Activated T-helper 17 cell treated with anti-CD3 and anti-CD28 coated beads, Interleukin-2, amount 50 U/mL, for 72 hours (primary cell): ENCODE measurements at places on chromosomes 2 and 18. TPM values are rescaled to one million over a fixed set of nuclear protein-coding genes. Genes with fewer than 3 reads are reported as not detected.

GRCh38 chr2:71078624-71079023 lies 10.2 kb downstream of the NAGK start:
- no peak for ATAC-seq

Gene SF3B1
- total RNA-seq: 277 TPM

DNA sequence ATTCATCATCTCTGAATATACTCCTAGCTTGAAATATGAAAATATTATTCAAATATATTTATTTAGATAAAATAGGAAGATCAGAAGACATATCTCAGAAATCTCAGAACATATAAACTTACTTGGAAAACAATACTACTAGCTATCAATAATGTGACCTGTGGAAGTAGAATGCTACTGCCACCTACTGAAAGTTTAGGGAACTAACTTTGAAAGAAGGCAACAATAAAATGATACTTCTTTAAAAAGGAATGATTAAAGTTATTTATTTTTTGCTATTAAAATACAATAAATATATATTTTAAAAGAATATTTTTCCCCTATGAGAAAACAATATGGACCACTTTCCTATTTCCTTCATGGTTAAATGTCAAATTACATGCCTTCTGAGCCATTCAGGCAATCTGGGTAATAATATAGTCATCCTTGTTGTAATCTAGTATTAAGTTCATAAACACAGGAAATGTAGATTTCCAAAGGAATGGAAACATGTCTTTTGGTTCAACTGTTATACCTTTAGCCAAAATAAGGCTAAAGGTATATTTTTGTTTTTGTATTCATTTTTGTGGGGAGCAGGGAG lies 26.0 kb downstream of the ACADL start:
- no peak for ATAC-seq

- ATAC-seq: no peak
Measured at GRCh38 chr18:43175257-43175656, 59.8 kb upstream of the RIT2 start.

Gene CHPF
- 27.6 TPM for total RNA-seq

DNA sequence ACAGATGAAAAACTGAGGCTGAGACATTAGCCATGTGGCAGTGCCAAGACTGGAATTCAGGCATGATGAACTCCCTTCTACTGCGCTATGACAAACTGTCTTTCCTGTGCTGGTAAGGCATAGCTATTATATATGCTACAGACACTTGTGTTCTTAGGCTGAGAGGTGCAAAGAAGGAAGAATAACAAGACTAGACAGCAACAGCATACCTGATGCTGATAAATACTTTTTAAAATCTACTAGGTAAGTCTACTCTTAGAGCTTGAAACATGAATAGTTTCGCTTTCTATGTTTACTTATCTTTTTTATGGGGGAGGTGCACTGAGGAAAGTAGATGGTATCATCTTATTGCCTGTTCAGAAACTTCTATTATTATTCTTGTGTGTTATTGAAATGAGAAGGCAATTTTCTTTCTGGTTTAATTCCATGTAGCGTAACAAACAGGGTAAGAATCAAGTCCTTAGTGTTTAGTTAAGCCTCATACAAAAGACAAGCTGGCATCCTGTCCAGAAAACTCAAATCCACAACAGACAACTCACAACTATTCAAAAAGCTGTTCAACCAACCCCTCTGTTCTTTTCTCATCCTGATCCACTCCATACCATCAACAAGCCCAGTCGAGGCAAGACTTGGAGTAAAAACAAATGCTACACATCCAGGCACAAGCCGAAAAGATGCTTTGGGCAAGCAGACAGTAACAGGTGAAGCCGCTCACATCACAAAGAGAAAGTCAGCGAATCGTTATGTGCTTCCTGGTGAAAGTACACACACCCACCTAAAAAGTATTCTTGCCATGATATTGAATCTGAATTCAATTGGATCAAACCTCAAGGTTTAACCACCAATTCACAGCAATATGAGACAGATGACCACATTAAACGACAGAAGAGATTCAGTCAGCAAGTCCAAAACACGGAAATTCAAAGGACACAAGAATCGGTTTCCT lies 1.5 kb downstream of the TTC32 start:
- ATAC-seq: peak; percentile 18

Gene INPP1
- total RNA-seq: 13.2 TPM
